Hematopoietic multipotent progenitor cell treated with erythropoietin and hydrocortisone succinate and interleukin-3 and kit ligand, for 8 days (in vitro differentiated cells): ENCODE measurements at places on chromosomes 6 and 20.
A peak's percentile ranks its signal among the peaks of the same experiment; 100 is the strongest.

DNA sequence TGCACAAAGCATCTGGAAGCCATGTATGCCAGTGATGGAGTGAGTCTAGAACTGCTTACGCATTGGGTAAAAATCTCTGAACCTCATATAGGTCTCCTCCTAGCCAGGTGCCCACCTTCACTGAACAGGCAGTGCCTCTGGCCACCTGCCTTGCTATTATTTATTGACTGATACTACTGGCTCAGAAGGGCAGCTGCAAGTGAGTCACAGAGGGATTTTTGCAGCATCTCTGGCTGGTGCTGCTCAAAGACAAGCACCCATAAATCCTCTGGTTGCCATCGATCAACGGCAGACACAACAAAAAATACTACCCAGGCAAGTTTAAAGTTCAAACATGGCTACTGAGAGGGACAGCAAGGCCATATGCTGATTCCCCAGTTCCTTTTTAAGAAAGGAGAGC is 279.4 kb downstream of the UBE3D start:
- DNase-seq = no peak

DNA sequence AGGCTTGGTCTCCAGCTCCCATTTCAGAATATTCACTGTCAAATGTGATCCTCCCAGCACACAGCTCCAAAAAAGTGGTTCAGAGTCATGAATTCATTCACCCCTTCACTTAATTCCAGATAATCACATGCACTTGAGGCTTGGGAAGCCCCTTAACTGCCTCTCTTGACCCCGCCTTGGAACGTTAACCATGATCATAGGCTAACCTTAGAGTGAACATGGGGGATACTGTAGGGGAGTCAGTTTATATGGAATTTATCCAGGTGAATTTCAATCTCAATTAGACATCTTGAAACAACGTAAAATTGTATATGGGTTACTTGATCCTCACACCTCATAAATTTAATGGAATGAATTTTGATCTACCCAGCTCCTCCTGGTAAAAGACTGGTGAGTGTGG is 346.8 kb upstream of the ARID1B start:
- DNase-seq = no peak

DNA sequence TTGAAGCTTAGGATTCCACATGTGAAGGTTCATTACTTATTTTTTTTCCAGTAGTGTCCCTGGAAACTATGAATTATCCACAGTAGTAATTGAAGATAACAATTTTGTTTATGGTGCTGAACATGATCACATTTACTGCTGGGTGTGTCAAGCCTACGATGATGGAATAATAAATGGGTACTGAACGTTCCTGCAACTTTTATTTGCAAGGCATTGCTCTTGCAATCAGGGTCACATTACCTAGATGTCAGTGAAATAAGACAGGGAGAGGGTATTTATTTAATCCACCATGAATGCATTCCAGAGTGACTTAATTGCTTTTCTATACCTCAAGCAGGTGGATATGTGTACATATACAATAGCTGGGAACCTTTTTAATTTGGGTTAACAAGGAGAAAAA is 27.0 kb upstream of the MLIP start:
- no peak for DNase-seq

DNA sequence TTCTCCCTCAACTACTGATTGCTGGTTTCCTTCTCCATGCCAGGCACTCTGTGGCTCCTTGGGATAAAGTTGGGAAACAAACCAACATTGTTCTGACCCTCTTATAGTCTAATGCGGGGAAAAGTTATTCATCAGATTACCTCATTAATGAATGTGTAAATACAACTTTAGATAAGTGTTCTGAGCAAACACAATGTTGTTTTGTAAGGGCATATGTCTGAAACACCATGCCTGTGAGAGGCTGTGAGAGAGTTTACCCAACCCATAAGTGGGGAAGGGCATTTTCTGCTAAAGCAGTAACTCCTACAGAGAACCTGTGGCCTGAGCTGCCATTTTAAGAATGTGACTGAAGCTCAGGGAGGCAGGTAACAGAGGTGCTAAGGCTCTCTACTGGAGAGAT is 283.5 kb downstream of the KHDC1L start:
- no peak for DNase-seq

GRCh38 chr6:157763129-157763903 is 59.7 kb upstream of the SNX9 start:
- peak; percentile 19 for DNase-seq

DNA sequence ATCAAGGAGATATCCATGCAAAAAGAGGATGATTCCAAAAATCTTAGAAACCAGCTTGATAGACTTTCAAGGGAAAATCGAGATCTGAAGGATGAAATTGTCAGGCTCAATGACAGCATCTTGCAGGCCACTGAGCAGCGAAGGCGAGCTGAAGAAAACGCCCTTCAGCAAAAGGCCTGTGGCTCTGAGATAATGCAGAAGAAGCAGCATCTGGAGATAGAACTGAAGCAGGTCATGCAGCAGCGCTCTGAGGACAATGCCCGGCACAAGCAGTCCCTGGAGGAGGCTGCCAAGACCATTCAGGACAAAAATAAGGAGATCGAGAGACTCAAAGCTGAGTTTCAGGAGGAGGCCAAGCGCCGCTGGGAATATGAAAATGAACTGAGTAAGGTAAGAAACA is 10.1 kb upstream of the SNRNP48 start:
- peak; percentile 64 for DNase-seq

- no peak for DNase-seq
Measured at GRCh38 chr6:157681041-157681650, 141.9 kb upstream of the SNX9 start.

GRCh38 chr20:15236812-15237211 is 899.4 kb upstream of the FLRT3 start:
- peak; percentile 9 for DNase-seq

DNA sequence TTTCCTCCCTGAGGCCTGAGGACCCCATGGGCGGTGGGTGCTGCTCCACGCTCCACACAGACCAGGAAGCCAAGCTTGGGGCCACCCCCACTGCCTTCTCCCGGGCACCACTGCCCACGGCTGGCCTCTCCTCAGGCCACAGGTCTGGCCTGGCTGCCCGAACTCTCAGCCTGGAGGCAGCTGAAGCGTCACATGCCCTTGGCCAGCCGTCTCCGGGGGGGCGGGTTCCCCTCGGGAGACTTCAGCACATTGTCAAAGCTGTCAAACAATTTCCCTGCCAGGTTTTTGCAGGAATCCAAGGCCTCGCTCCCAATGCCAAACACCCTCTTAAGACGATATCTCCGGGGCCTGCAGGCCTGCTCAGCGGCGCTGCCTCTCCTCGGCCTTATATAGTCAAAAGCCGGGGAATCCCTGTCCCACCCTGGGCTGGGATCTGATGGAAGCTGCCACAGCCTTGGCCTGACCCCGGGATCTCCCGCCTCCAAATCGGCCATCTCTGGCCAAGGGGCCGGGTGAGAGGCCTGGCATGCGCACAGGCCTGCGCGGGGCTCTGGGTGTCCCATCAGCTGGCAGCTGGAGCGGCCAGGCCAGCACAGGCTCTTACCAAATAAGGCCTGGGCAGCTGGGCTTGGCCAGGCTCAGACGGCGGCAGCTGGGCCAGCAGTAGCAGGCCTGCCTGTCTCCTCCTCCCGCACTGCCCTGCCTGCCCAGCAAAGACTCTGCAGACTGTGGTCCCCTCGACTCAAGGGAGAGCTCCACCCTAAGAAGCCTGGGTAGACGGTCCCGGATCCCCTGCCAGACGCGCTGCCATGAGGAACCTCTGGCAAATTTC is 49.7 kb downstream of the RBM38 start:
- DNase-seq = no peak

- no peak for DNase-seq
Measured at GRCh38 chr6:36232172-36232571, 35.6 kb downstream of the BRPF3 start.
